ENCODE measurements at places on chromosomes 13 and 19. TPM values are rescaled to one million over a fixed set of nuclear protein-coding genes. Genes with fewer than 3 reads are reported as not detected.

Gene ZNF699
- total RNA-seq, result 7.3 TPM

Gene WDR88
- 0.45 TPM for total RNA-seq

Gene TNNT1
- 27.6 TPM for total RNA-seq

Gene ZNF541
- total RNA-seq, result not detected

Gene CXCL17
- total RNA-seq, result 1.0 TPM

Gene GPR183
- not detected for total RNA-seq

Gene HSPB6
- total RNA-seq, result 0.60 TPM

Gene PSG3
- not detected for total RNA-seq

Gene ZNF793
- total RNA-seq, result 13.6 TPM

DNA sequence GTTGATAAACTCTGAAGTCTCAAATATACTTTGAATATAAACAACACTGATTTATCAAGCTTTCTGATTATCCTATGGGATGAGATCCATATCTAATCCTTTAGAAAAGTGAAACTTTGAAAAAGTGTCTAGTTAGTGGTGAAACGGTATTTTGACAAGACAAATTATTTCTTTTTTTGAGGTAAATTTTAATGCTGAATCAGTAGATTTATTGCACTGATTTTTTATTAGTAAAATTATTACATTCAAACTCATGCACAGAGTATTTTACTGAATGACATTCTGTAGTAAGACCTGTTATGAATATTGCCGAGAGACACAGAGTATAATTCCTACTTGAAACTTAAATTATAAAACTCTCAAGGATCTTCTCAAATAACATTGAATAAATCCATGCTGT lies 679.1 kb upstream of the SPRY2 start:
- no peak for DNase-seq

GRCh38 chr19:53076984-53077383 lies 26.2 kb downstream of the ZNF160 start:
- DNase-seq, result no peak

- no peak for DNase-seq
Measured at GRCh38 chr13:67343777-67344176, 113.6 kb upstream of the PCDH9 start.

DNA sequence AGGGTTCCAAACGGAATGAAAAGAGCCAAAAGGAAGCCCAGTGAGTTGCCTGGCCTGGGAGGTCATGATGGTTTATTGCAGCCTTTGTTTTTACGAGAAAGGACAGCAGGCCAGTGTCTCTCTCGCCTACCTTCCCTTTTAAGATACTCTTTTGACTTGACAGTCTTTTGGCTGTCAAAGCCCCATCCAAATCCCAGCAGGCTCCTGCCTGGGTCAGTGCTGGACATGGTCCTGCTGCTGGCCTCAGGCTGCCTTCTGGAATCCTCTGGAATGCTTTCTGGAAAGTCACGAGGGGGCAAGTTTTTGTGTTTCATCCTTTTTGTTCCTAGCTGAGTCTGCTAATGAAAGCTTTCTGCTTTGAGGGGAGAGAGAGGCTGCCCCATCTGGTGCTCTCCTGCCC lies 444.8 kb downstream of the OLFM4 start:
- DNase-seq, result no peak

DNA sequence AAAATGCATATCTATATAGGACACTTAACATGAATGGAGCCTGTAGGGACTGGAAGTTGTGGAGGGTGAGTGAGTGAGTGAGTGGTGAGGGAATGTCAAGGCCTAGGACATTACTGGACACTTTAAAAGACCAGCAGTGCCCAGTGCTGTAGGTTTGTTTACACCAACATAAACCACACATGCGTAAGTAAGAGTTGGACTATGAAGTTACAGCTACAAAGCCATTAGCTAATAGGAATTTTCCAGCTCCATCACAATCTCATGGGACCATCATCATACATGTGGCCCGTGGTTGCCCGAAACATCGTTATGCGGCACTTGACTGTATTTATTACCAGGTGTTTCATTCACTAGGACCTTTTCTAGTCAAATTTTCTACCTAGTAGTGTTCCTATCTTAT lies 49.2 kb downstream of the LATS2 start:
- no peak for DNase-seq

DNA sequence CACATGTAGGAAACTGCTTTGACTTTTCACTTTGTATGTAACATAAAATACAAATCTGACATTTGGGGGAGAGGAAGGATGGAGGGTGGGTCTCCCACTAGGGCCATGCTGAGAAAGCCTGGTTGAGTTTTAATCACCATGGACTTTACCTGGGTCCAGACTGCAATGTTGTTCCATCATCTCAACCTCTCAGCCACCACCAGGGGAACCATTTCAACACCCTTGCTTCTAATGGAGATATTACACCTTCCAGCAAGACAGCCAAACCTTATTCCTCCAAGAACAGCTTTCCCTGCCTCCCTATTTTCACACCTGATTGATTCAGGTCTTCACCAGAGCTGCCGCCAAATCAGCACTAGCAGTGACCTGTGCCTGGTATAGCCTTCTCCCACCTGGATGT lies 56.0 kb downstream of the ZAR1L start:
- DNase-seq, result no peak

GRCh38 chr13:38686577-38687245 lies at the start of gene FREM2:
Gene FREM2, plus strand, starts transcription at chr13:38687077. Its CDS starts 268 bp downstream, at chr13:38687345.
- peak; percentile 86 for DNase-seq

DNA sequence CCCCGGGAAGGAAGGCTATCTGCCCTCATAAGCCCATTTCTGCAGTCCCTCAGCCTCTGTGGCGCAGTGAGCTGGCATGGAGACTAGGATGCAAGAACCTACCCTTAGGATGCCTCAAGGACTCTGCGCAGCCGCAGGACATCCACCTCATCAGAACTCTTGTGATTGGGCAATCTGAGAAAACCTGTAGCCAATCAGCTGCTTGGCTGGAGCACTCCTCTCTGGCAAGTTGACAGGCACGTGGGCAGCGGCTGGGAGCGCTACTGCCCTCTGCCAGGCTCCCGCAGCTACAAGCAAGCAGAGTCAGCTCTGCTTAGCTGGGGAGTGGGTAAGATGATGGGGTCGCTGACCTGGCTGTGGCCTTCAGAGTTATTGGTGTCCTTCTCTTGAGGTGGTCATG lies 1.5 kb upstream of the ECSIT start:
- DNase-seq, result no peak

DNA sequence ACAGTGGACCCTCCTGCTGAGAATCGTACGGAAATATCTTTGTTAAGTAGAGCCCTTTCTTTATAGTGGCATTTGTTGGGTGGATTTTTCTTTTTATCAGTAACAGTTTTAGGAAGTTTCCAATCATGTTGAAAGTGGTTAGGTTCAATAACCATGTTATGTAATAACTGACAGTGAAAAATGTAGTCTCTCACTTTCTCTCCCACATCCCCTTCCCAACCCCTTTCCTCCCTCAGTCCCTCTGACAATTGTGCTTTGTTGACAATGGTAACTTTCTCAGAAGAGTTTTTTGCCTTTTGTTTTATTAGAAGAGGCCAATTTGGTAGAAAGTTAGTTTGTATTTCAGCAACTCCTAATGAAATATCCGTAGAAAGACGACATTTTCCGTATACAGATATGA lies 77.8 kb upstream of the SLAIN1 start:
- DNase-seq, result no peak

- DNase-seq, result no peak
Measured at GRCh38 chr13:97182111-97182890, 39.8 kb upstream of the MBNL2 start.

- no peak for DNase-seq
Measured at GRCh38 chr13:60700994-60701393, 304.0 kb downstream of the TDRD3 start.

GRCh38 chr19:8389891-8390616 lies at the start of gene RAB11B:
Gene RAB11B, plus strand, starts transcription at chr19:8390360. Its CDS starts 57 bp downstream, at chr19:8390417.
- peak; percentile 98 for DNase-seq

DNA sequence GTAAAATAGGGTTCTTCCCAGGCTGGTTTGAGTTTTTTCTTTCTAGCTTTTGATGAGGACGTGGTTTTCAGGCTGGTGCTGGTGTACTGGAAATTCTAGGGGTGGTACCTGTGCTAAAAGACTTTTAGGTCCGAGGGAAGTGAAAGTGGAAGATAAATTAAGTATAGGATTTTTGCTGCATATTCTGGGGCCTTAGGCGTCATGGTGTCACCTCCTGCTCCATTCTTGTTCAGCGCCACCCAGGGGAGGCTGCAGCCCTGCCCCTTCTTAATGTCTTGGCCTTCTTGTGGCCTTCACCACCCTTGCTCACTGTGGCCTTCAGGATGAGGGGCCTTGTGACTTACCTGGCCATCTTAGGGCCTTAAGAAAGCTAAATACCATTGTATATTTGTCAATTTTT lies 12.4 kb downstream of the ZNF552 start:
- no peak for DNase-seq

DNA sequence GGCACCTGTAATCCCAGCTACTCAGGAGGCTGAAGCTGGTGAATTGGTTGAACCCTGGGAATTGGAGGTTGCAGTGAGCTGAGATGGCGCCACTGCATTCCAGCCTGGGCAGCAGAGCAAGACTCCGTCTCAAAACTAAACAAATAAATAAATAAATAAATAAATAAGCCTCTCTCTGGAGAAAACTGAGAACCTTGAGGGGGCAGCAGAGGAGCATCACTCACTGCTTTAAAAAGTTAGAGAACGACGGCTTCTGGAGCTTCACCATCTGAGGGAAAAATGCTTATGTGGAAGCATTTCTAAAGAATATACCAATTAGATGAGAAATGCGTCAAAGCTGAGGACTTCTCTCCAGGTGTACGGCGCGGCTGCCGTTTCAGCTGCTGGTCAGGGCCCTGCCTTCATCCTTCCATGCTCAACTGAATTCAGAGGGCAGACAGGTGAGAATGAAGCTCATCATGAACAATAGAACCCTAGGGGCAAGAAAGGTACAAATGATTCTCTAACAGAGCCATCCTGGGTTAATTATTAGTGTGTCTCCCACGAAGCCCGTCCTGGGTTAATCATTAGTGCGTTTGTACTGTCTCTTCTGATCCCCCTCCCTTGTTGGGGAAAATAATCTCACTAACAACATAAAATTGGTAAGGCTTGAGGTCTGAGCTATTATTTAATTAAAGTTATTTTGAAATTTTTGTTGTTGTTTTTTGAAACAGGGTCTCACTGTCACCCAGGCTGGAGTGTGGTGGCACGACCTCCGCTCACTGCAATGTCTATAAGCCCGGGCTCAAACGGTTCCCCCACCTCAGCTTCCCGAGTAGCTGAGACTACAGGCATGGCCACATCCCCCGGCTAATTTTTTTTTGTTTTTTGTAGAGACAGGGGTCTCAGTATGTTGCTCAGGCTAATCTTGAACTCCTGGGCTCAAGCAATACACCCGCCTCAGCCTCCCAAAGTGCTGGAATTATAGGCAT lies 80.1 kb downstream of the IPO5 start:
- DNase-seq, result no peak

DNA sequence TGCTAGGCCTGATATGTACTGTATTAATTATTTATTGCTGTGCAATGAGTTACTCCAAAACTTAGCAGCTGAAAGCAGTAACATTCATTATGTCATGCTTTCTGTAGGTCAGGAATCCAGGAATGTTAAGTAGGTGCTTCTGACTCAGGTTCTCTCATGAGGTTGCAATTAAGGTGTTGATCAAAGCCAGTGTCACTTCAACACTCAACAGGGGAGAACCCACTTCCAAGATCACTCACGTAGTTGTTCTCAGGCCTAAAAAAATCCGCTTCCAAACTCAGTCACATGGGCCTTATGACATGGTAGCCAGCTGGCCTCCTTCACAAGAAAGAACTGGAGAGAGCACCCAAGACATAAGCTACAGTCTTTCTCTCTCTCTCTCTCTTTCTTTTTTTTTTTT lies 211.1 kb upstream of the NBEA start:
- no peak for DNase-seq

DNA sequence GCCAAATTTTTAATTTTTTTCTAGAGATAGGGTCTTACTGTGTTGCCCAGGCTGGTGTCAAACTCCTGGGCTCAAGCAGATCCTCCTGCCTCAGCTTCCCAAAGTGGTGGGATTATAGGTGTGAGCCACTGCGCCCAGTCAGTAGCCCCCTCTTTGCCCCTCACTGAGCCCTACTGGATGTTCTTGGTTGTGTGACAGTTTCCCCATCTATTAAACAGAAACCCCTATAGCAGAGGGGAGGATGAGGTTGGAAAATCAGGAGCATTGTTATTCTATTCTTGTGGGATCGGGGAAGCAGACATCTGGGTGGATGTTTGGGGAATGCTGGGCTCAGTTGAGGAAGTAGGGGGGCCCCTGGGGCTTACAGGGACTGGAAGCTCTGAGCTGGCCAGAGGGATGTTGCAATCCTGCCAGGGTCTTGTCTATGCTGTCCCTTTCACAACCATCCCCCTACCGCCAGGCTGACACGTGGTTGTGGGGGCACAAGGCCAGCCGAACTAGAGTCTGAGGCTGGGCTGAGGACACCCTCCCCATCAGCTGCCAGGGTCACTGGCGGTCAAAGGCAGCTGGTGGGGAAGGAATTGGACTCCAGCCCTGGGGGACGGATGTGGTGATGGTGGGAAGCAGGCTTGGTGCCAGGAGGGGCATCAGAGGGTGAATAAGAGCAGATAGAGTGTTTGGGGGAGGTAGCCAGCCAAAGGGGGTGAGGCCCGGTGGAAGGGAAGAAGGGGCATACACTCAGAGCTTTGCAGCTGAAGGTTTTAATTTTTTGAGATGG lies 10.9 kb downstream of the APOC1 start:
- no peak for DNase-seq

DNA sequence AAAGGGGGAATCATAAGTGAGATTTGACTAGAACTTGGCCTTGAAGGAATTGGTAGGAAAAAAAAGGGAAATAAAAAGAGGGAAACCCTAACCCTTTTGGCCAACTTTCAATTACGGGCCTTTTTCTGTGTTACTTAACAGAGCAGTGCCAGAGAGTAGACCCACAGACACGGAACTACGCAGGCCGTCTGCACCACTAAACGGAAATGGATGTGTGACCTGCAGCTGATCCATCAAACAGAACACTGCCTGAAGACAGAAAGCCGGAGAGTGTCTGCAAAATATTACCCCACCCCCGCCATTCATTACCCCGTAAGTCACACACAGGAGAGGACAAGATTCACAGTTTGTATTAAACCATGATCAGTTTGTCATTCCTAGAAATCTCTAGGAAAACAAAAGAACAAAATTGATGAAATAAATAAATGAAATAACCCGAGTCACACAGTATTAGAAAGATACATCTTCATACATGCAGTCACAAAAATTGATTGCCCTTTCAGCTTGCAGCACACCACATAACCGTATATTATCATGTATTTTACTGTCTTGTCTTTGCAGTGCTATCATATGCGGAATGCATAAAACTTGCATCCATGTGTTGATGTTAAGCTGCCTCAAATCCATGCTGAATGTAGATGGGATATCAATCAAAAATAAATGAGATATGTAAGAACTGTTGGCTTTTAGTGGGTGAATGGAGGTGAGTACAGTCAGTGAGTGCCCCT lies 424.7 kb downstream of the IRS2 start:
- no peak for DNase-seq

GRCh38 chr13:75788481-75788981 lies 152.4 kb downstream of the LMO7 start:
- no peak for DNase-seq

GRCh38 chr13:83057119-83057518 lies 825.2 kb downstream of the SLITRK1 start:
- no peak for DNase-seq

Measured in type B pancreatic cell (in vitro differentiated cells).